Astrocyte of the spinal cord (primary cell): ENCODE measurements at places on chromosomes 5 and 9.
A peak's percentile ranks its signal among the peaks of the same experiment; 100 is the strongest.

DNA sequence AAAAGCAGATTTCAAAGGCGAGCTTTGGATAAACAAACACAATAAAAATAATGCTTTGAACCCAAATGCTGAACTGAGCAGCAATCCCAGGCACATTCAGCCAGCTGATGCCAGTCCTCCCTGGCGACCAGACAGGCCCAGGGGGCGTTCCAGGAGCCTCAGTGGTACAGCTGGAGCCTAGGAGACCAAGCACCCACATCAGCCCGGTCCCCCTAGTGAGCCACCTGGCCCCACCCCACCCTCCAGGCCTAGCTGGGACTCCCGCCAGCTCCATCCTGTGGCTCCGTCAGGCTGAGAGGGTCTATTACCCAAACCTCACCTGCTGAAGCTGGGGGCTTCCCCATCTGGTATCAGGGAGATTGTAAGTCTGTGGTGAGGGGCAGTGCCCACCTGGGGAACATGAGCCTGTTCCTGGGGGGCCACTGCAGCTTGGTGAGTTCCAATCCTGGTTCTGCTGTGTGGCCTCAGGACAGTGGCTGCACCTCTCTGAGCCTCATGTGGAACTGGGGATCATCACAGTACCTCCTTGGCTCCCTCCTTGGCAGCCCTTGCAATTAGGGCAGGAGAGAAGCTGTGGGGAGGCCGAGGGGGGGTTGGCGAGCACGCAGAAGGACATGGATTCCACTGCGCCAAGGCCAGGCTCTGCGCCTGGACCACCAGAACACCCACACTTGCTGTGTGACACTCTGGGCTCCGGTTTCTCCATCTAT is 16.7 kb downstream of the C9orf50 start:
- no peak for DNase-seq

DNA sequence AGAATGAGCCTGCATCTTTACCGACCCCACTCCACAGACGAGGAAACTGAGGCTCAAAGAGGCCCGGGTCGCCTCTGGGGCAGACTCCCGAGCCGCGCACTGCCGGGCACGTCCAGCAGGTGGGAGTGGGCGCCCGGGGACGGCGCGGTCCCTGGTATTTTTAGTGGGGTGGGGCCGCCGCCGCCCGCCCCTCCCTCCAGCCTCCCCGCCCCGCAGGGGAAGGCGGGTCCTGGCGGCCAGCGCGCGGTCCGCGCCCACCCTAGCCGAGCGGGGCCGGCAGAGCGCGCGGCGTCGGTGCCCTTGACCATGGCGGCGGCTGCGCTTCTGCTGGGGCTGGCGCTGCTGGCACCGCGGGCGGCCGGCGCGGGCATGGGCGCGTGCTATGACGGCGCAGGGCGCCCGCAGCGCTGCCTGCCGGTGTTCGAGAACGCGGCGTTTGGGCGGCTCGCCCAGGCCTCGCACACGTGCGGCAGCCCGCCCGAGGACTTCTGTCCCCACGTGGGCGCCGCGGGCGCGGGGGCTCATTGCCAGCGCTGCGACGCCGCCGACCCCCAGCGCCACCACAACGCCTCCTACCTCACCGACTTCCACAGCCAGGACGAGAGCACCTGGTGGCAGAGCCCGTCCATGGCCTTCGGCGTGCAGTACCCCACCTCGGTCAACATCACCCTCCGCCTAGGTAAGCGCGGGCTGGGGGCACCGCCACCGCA is at the start of gene LAMC3:
TSS of gene LAMC3 (plus strand) at position 266 of the 710 bp plus-strand sequence. CDS start at position 307, 41 bp downstream.
- DNase-seq: no peak

- no peak for DNase-seq
These were observed 183.9 kb downstream of the SLIT3 start for GRCh38 chr5:169116961-169117461.

DNA sequence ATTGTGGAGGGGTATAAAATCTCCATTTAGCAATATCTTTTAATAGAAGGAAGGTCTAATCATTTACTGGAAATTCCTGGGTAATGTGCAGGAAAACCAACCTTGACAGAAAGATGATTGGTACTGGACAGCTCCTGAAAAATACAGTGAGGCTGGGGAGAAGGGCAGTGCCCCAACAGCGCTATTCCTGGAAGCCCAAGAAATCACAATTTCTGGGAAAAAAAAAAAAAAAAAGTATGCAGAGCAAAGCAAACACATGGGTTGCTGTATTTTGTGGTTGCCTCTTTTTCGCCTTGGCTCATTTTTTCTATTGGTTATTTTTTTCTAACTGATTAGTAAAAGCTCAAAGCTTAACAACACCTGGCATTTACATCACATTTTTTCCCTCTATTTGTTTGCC is 249.7 kb downstream of the ENC1 start:
- no peak for DNase-seq

DNA sequence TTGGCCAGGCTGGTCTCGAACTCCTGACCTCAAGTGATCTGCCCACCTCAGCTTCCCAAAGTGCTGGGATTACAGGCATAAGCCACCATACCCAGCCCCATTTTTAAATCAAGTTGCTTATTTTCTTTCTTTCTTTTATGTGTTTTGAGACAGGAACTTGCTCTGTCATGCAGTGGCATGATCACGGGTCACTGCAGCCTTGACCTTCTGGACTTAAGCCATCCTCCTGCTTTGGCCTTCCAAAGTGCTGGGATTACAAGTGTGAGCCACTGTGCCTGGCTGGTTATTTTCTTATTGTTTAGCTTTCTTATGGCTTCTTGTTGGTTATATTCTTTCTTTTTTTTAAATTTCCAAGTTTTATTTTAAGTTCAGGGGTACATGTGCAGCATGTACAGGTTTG is 79.7 kb upstream of the C5orf63 start:
- no peak for DNase-seq

DNA sequence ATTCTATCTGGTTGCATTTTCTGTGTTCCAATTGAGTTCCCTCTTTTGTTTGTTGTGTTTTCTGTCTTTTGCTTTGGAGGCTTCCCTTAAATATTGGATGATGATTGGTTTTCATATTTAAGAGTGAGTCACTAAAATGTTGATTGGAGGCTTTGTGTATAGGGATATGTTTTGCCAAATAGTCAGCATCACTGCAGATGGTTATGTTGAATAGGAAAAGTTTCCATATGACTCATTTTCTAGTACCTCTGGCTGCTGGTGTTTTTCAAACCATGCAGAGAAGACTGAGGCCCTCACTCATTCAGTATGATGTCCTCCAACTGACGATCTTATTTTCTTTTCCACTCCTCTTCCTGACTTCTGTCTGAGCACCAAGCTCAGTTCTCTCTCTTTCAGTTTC is 1290.0 kb downstream of the EFNA5 start:
- peak; percentile 80 for DNase-seq

GRCh38 chr5:126969548-126969947 is 60.8 kb downstream of the MARCHF3 start:
- DNase-seq: no peak
